Spleen (tissue), 13 donors: ENCODE measurements at places on chromosomes 6 and 20. TPM values are rescaled to one million over a fixed set of nuclear protein-coding genes. Genes with fewer than 3 reads are reported as not detected.
A peak's percentile ranks its signal among the peaks of the same experiment; 100 is the strongest.

DNA sequence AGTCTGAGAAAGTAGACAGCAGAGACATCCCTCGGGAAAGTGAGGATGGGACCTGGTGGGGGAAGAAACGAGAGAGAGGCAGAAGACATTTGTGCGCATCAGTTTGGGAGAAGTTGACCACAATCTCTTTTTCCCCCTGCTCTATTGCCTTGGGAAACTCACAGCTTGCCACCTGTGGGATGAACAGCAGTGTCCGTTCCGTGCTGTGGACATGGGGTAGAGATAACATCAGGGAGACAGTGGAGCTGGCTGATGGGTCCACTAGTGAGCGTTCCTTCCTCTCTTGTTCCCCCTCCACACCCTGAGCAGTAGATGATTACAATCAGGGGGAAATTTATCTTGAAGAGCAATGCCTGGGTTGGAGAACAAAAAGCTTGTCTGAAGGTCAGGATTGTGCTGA lies 21.8 kb upstream of the RNF182 start:
- DNase-seq = no peak

- no peak for DNase-seq
These were observed 21.0 kb downstream of the PFDN4 start for GRCh38 chr20:54228841-54229240.

- no peak for DNase-seq
These were observed 618.0 kb downstream of the TFAP2A start for GRCh38 chr6:9796827-9797226.

- DNase-seq = no peak
These were observed 59.3 kb upstream of the STMND1 start for GRCh38 chr6:17042422-17043147.

GRCh38 chr6:149728499-149729234 lies 10.8 kb upstream of the LATS1 start:
- peak; percentile 56 for DNase-seq

ABCF1 gene
- polyA plus RNA-seq = 27.7 TPM

CASS4 gene
- 1.6 TPM for polyA plus RNA-seq

RBBP8NL gene
- not detected for polyA plus RNA-seq

GRCh38 chr20:3553663-3554062 lies 82.8 kb downstream of the ATRN start:
- DNase-seq = no peak

DNA sequence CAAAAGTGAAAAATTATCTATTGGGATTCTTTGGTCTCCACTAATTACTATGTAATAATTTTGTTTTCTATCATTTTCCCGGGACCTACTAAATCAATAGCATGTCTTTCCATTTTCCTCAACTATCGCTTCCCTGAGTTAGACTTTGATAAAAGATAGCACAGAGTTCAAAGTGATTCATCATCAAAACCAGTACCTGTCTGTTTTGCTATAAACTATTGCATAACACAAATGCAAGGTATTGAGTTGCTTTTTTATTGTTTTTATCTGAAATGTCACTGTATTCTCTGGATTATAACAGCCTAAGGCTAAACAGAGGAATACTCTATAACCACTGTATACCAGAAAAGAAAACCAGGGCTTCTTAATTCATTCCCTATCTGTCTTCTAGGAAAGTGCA lies 19.7 kb downstream of the FRK start:
- no peak for DNase-seq

MCHR2 gene
- not detected for polyA plus RNA-seq

GRCh38 chr6:150940941-150941340 lies 75.4 kb downstream of the MTHFD1L start:
- peak; percentile 79 for DNase-seq
